ENCODE measurements at places on chromosomes 16 and 17.

DNA sequence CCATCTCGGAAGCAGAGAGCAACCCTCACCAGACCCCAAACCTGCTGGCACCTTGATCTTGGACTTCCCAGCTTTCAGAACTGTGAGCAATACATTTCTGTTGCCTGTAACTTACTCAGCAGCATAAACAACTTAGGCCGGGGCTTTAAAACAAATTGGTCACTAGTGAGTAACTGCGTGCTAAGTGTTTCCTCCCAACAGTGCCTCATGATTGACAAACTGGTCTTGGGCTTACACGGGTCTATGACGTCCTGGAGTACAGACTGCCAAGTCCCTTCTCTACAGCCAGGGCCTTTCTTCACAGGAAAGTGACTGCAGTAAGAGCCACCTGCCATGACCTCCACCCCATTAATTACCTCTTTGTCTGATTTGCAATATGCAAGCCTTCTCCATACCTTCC, 136.7 kb downstream of the XYLT1 start:
- DNase-seq = no peak

DNA sequence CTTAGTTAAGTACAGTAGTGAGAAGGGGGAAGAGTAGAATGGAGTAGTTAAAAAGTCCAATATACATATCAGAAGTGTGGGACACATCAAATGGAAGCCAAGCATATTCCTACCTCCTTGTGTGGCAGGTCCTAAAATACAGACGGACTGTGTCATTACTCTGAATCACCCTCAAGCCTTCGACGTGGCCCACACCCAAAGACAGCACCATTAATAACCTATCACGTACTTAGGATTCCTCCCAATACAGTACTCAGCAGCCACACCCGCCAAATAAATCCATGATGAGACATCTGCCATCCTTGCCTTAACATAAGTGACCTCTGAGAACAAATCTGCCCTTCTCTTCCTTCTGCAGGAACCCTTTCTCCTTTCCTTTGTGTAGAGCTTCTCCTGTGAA, 38.9 kb downstream of the UBE2G1 start:
- DNase-seq = no peak

GRCh38 chr17:77884019-77884418, 74.5 kb upstream of the TNRC6C start:
- DNase-seq = no peak

- no peak for DNase-seq
Measured at GRCh38 chr17:67746704-67747571, 29.2 kb downstream of the NOL11 start.

- no peak for DNase-seq
Measured at GRCh38 chr17:43428524-43428923, 29.7 kb downstream of the ARL4D start.

GRCh38 chr16:30956601-30957455, 726 bp upstream of the SETD1A start:
- peak; percentile 80 for DNase-seq
